GM13976 (cell line): ENCODE measurements at places on chromosomes 6 and 20.

DNA sequence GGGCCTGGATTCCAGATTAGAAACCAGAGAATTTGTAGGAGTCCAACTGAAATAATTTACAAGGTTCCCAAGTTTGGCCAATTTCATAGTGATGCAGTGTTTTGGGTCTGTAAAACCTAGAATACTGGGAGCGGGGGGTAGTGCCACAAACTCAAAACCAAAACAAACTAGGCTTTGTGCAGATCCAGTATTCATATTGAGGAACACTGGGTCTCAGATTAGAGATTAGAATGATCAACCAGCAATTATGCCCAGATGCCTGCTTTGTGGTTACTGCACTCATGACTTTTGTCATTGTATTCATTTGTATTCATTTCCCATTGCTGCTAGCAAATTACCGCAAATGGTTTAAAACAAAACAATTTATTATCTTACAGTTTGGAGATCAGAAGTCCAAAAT lies 3.2 kb upstream of the NDUFAF4 start:
- DNase-seq, result no peak

DNA sequence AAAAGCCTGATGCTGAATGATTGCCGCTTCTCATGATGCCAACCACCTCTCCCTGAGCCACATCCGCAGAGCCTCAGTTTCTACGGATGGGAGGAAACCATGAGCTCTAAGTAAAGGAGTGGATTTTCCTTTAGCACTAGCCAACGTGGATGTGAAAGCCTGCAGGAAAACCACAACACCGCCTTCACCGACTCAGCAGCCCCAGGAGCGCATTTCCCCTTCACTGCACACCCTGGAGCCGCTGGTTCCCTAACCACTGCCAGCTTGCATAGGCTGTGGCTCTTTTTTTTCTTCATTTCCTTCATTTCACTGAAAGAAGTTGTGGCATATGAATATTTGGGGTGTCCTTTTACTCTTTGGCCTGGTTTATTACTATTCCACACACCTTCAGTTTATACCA lies 50.5 kb upstream of the SSTR4 start:
- no peak for DNase-seq

- DNase-seq, result no peak
Measured at GRCh38 chr20:58604128-58604881, 46.8 kb upstream of the STX16 start.

- no peak for DNase-seq
Measured at GRCh38 chr6:135261872-135262725, 81.0 kb downstream of the MYB start.

GRCh38 chr20:18986146-18986830 lies 172.7 kb downstream of the SCP2D1 start:
- DNase-seq, result no peak

- DNase-seq, result no peak
Measured at GRCh38 chr6:130720076-130720715, 107.0 kb upstream of the SMLR1 start.

GRCh38 chr6:7100753-7101081 lies 7.0 kb upstream of the RREB1 start:
- no peak for DNase-seq

DNA sequence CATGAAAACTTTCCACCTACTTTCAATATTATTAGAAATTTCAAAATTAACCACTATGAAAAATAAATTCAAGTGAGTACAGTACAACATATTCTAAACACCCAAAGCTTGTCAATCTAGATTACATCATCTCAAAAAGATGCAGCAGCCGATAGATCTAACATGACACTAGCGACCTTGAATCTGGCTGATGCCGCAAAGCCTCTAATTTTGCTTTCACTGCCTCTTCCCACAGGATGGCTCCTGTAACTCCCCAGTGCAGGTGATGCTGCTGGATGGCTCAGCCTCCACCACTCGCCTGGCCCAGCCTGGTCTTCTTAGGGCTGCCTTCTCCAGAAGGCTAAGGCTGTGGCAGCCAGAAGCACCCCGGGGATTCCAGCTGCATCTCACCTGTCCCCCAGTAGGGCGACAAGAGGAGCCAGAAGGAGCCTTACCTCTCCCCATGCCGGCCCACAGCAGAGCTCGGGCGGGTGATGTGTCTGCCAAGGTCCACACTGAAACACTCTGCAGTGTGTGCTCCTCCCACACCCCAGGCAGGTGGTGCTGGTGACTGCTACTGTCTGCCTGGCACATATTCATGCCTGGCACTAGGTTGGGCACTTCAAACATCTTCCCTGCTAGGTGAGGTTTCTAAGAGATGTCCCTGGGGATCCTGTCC lies 82.1 kb downstream of the SLC23A2 start:
- DNase-seq, result no peak

DNA sequence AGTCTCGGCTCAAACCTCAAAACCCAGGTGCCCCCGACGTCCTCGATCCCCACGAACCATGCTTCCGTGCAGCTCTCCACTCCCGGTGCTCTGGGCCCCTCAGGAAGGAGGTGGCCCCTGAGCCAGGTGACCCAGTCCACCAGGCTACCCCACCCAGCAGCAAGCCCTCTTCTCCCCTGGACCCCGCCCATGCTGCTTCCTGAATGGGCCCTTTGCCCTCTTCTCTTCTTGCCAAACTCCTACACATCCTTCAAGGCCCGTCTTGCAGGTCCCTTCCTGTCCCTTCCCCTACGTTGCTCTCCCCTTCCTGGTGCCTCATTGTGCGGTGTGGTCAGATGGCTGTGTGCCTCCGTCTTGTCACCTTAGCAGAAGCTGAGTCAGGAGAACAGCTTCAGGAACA lies 3.4 kb upstream of the GATA5 start:
- DNase-seq, result no peak

DNA sequence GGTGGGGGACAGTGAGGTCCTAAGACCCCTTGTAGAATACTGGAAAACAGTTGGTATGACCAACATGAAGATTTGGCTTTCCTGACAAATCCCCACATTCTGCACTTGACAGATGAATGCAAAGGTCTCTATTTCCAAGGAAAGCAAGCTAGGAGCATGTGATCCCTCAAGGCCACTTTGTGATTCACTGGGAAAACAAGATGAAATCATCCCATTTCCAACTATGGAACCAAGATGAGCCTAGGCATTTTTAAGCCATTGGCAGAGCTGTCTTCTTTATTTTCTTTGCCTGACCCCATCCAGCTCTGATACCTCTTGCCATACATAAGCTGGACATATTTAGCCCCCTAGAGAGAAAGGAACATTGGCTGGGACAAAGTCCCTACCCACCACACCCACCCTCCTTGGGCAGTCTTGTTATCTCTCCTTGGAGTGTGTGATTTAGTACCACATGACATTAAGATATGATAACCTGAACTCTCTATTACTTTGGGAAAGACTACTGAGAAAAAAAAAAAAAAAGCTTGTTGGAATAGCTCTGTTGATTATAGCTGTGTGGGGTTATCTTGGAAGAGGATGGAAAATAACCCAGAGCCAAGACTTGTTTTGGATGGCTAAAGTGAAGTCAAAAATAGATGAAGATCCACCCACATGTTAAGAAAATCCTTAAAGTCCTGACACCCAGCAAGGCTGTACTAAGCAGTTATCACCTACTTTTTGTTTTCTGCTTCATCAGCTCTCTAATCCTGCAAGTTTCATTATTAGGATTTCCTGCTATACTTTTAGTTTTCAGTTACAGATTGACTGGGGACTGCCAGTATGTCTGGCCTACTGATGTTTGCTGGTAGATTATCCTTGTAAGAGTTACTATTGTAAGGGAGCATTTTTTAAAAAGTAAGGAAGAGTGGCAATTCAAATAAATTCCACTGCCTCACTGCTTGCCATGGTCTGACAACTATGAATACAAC lies 90.1 kb upstream of the PREP start:
- peak; percentile 45 for DNase-seq

DNA sequence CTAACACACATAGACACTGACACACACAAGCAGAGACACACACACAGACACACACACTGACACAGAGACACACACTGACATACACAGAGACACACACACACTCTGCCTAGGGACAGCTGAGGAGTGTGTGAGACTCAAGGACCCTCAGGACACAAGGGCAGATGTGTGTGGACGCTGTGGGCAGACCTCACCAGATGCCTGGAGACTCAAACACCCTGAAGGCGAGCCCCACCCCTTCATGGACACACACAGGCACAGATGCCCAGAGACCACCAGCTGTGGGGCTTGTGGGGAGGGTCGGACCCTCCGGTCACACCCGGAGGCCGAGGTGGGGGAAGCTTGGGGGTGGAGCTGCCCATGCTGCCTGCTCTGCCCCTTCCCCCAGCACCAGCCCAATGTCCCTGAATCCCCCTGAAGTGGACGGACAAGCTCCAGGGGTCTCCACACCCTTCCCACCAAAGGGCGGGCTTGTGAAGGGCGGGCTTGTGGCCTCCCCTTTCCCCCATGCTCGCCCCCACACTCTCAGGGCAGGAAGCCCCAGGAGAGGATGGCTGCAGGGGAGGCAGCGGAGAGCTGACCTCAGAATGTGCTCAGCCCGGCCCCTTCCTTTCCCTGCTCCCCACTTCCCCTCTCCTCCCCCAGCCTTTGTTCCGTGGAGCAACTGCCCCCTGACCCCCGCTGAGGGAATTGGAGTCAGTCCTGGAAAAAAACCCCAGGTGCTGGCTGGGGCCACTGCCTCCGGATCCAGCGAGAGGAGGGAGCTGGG lies 13.9 kb upstream of the ABHD16B start:
- no peak for DNase-seq

DNA sequence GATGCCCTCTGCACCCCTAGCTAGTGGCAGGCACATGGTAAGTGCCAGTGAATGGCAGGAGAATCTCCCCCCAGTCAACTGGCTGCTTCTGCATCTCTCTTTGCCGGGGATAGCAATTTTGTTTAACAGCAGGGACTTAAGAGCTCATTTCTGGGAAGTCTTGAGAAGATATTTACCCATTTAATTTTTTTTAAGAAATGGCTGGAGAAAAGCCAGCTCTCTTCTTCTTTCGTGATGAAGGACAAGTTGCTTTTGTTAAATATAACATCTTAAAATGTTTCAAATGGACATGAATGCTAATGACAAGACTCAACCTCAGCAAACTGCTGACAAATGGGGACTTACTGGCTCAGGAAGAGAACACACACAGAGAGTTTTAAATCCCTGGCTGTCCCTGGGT lies 55.0 kb upstream of the IYD start:
- DNase-seq, result no peak

- no peak for DNase-seq
Measured at GRCh38 chr20:62020935-62021701, 44.6 kb downstream of the TAF4 start.

GRCh38 chr6:167952512-167952859 lies 45.0 kb upstream of the KIF25 start:
- no peak for DNase-seq

DNA sequence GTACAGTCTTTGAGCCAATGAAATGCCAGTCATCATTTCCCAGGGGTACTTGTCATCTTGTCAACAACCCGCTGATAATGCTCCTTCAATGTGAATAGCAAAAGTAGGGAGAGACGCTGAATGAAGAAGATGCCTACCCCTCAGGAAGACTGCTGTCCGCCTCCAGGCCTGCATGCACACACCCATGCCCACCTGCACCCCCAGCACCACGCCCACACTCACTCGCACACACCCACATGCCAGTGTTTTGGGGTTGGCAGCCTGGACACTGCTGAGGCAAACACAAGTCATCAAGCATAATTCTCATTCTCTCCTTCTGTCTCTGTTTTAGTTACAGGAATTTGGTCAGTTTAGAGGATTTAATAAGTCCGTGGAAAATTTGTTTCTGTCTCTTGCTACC lies 63.6 kb downstream of the SYTL3 start:
- no peak for DNase-seq

DNA sequence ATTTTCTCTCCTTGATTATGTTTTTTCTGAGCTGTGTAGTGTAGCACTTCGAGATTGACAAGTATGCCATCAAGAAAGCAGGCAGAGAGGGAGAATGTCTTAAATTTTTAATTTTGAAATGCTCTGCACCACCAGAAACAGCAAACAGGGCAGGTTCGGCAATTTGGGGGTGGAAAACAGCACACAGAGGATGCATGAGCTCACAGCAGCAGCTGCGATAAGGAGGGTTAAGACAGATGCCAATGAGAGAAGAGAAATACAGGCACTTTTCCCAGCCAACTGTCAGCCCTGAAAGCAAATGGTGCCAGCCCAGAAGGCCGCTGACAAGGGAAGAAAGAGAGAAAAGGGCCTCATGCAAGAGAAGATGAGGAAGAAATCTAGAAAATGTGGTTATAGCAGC lies 15.1 kb upstream of the SNRPB2 start:
- no peak for DNase-seq

- DNase-seq, result peak; percentile 31
Measured at GRCh38 chr6:2157441-2158127, 87.8 kb downstream of the GMDS start.

DNA sequence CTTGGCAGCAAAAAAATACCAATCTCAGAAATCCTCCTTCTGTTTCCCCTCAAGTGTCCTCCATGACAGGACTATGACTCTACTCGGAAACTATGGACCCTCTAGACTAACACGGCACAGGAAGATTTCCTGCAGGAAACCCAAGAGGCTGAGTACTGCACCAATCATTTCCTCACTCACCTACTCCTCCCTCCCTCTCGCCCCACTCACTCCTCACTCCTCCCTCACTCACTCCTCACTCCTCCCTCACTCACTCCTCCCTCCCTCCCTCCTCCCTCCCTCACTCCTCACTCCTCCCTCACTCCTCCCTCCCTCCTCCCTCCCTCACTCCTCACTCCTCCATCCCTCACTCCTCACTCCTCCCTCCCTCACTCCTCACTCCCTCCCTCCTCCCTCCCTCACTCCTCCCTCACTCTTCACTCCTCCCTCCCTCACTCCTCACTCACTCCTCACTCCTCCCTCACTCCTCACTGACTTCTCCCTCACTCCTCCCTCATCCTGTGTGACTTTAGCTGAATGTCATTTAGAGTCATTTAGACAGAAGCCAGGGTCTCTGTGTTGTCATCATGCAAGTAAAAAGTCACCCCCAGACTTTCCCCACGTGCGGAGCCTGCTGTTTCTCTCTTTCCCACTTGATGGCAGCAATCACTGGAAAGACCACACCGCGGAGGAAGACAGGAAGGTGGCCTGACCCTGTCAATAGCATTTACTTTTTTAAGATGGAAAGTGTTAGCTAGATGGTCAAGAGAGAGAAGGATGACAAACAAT lies 226.8 kb upstream of the PDE10A start:
- DNase-seq, result no peak

DNA sequence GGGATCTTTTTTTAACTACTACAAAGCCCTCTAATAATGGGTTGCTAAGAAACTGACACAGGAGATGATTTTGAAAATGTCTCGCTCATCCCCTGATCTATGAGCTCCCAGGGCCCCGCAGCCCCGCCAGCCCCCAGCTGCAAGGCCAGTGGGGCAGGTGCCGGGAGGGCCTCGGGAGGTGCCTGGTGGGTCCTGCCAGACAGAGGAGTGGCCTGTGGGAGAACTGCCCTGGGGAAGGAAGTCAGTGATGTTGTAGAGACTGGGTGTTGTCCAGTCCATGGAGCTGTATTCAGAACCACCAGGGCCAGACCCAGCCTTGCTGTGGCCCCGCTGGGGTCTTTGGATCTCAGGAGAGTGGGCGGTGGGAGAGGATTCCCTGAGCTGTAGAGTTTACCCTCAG lies 258.7 kb downstream of the TAF4 start:
- DNase-seq, result no peak

DNA sequence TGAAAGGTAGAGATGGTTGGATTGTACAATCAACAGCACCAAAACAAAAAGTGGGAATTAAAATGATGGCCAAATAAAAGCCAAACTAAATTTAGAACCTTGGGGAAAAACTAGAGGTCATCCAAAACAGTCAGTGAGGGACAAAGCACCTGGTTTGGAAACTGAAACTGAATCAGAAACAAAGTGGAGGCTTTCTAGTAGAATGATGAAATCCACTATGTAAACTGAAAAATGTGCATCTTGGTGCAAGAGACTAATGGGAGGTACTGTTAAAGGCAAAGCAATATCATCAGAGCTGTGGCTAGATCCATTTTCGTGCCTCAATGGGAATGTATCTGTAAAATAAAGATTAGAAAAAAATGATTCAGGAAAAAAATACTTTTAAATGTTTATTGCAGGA lies 380.0 kb upstream of the GJE1 start:
- DNase-seq, result no peak
